Activated naive CD4-positive, alpha-beta T cell treated with anti-CD3 and anti-CD28 coated beads for 36 hours (primary cell): ENCODE measurements at places on chromosomes 13 and 19. TPM values are rescaled to one million over a fixed set of nuclear protein-coding genes. Genes with fewer than 3 reads are reported as not detected.

DNA sequence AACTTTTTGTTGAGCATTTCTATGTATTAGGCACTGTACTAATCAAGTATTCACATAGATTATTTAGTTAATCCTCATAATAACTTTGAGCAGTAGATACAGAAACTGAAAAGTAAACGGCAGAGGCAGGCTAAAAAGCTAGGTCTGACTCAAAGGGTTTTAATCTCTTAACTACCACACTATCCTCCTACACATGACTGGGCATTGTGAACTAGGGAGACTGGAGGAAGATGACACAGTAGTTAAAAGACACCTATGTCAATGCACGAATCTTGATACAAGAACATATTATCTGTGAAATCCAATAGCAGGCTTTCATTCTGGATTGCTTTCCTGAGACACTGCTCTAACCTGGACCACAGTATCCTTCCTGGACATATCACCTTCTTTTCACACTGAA is 36.3 kb downstream of the MICU2 start:
- no peak for DNase-seq

DNA sequence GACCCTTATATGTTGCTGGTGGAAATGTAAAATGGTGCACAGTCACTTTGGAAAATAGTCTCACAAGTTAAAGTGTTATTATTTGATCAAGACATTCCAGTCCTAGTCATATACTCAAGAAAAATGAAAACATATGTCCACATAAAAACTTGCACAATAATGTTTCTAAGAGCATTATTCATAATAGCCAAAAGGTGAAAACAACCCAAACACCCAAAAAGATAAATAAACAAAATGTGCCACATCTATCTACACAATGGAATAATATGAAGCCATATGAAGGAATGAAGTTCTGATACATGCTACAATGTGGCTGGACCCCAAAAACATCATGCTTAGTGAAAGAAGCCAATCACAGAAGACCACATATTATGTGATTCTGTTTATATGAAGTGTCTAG is 14.4 kb upstream of the AKAP8 start:
- DNase-seq, result no peak

GRCh38 chr19:43643326-43643725 is 3.7 kb upstream of the CADM4 start:
- DNase-seq, result no peak

DNA sequence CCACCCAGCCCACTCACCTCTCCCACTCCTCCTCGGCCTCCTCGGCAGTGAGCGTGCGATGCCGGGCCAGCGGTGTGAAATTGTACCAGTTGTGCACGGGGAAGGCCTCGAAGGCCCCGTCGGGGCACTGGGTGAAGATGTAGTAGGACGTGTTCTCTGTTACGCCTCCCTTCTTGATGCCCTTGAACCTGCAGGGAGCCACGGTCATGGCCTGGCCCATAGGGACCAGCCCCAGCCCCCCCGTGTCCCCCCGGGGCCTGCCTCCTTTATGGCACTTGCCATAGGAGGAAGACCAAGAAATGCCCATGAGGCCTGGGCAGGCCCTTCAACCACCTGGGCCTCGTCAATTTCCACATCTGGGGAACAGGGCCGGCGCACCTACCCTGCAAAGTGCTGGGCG is 5.6 kb downstream of the GTF2F1 start:
- no peak for DNase-seq

DNA sequence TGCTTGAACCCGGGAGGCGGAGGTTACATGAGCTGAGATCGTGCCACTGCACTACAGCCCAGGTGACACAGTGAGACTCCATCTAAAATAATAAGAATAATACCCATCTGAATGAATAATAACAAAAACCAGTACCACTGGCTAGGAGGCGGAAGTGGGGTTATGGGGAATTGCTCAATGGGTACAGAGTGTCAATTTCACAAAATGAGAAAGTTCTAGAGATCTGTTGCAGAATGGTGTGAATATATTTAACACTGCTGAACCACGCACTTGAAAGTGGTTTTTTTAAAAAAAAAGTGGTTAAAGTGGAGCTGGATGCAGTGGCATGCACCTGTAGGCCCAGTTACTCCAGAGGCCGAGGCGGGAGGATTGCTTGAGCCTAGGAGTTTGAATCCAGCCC is 18.5 kb downstream of the KLF2 start:
- DNase-seq, result no peak

GRCh38 chr19:22116760-22117159 is 64.5 kb downstream of the ZNF257 start:
- no peak for DNase-seq

DNA sequence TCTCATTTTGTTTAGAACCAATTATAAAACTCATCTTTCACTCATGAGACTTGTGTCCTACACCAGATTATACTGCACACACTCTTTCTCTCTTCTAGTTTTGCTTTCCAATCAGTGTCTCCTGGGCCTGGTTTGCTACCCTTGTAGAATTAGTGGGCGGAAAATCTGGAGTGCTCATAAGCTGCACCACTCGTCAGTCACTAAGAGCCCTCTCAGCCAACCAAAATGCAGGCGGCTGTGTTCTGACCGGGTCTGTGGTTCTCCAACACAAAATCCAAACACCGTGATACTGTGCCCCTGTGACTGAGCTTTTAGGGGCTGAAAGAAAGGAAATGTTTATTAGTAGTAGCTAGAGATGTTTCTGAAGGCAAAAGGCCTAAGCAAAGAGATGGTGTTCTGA is 83.7 kb upstream of the OBI1 start:
- DNase-seq, result no peak

DNA sequence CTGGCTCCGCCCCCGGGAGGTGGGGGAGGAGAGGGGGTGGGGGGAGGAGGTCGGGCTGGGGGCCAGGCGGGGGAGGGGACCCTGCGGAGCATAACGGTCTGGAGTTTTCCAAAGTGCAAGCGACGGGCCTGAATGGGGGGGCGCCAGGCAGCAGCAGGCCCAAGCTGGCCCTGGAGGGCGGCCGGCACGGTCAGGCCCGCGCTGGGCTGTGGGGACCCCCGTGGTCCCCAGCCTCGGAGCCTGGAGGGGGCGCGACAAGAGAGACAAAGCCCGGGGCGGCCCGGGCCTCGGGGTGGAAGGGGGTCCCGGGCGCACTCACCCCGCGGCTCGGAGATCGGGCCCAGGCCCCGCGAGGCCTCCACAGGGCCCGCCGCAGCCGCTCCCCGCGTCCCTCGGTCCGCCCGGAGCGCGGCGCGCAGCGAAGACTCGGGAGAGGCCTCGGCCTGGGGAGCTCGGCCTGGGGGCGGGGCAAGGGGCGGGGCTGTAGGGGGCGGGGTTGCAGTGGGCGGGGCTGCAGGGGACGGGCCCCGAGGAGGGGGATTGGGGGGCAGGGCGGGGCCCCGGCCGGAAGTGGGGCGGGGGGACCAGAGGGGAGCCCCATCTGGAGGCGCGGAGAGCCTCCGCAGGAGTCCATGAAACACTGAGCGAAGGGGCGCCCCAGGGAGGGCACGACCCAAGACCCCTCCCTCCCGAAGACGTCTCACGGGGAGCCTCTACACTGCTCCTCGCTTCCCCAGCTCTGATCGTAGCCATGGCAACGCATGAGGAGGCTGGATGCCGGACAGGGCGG is 47.6 kb downstream of the PTPRS start:
- DNase-seq, result peak; percentile 50

DNA sequence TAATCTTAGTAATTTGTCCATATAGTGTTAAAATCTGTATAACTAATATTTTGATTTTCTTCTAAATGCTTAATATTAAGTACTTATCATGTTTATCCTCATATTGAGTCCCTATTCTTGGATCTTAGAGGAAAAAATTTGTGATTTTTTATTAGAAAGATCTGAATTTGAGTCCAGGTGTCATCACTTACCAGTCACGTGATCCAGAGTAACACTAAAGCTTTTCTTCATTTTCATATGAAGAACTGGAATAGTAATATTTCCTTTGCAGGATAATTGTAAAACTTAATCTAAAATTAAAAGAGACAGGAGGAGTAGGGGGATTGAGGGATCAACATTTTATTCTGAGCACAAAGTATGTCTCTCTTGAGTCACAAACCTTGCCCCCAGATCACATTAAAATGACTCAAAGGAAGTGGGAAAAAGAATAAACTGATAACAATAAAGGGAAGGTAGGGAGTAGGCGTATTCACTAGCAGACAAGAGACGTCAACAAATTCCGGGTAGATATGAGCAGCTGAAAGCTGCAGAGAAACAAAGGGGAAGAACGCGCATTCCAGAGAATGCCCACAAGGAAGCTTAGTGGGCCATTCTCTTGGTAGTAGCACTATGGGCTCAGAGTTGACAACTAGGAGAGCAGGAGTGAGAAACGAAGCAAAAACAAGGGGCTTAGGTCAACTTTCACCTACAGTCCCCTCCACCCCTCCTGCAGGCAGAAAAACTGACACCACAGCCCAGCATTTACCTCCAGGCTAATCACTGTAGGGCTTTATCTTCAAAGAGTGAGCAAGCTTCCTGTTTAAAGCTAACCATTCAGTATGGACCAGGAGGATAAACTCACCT is 123.1 kb downstream of the SPRY2 start:
- no peak for DNase-seq

DNA sequence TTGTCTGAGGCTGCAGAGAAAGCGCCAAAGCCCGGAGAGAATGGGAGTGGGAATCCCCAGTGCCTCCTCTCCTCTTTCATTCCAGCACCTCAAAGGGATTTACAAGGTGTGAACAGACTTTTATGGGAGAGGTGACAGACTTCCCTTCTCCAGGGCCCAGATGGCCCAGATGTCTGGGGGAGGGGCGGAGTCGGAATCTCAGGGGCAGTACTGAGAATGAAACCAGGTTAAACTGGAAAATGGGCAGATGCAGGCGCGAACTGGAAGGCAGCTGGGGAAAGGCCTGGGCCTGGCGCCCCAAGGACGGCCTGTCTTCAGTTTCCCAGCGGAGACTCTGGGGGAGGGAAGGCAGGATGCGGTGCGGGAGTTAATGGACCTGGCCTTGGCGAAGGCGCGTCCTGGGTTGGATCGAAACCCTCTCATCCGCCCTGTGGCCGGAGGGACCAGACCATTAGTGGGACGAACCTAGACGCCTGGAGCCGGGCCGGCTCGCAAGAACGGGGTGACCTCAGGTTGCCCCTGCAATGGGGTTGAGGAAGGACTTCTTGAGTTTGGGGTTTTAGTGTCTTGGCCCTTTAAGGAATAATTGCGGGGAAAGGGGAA is 592 bp upstream of the TRIP10 start:
- peak; percentile 54 for DNase-seq

DNA sequence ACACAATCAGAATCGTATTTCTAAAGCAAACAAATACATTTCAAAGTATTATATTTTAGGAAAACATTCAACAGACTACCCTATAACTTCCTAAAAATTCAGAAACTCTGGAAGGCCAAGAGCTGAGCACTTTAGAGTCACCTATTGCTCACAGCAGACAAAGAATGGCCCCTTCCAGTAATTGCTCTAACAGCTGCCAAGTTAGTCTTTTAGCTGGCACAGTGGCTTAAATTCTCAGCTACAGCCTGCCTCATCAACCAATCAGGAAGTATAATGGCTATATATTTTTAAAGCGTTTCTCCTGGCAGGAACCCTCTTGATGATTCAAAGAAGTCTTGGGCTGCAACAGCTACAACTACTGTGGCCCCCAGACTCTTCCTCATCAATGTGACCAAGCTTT is 14.9 kb upstream of the SLITRK5 start:
- no peak for DNase-seq

DNA sequence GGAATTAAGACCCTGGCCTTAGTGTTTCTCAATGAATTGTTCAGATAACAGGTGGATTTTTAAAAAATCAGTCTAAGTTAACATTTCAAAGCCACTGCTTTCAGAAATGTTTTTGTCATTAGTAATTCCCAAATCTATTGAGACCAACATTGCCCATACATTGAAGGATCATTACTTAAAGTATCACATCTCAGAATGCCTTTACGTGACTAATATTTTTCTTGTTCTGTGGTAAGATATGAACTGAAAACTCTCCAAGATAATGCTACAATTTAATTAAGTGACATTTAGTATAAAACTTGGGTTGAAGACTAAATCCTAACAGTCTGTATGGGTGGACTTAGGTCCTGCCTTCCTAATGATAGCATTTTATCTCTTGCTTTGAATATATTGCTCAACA is 59.4 kb upstream of the POSTN start:
- DNase-seq, result no peak

DNA sequence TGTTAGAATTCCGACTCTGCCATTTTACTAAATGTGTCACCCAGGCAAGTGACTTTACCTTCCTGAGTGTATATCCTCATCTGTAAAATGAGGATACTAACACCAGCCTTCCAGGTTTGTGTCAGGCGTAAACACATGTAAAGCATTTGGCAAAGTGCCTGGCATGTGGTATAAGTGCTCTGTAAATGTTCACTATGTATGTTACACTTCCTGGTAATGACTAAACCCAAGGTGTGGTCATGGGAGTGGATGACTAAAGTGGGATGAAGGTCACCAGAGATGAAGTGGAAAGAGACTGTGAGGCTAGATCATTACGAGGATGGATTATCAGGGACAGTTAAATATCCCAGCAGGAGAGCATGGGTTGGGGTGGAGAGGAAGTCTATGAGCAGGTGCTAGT is 25.6 kb downstream of the DEDD2 start:
- DNase-seq, result peak; percentile 75

DNA sequence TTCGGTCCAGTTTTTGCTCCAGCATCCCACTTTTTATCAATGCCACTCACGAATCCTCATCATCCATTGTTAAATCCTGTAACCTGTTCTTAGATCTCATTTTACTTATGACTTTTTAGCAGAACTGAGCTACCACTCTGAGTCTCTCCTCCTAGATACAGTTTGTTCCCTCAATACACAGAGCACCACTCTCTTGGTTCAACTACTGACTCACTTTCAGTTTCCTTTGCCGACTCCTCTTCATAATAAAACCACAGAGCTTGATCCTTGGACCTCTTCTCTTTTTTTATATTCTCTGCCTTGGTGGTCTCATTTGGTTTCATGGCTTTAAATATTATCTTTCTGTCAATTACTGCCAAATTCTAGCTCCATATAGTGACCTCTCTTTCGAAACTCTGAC is 150.3 kb downstream of the SLITRK5 start:
- no peak for DNase-seq

DNA sequence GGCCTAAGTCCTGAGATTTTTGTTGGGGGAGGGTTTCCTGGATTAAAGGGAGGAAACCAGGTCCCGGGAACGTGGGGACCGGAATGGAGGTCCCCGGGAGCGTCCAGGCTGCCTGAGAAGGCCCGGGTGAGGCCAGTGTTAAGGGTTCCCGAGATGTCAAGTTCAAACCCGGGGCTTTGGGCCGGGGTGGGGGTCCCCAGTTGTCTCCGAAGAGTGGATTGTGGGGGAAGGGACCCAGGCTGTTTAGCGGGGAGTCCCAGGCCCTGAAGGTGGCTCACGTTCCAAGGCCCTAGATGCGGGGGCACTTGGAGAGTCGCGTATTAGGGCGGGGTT is 262 bp downstream of the COX7A1 start:
- no peak for DNase-seq

GRCh38 chr13:107866032-107866940 is 349.1 kb downstream of the LIG4 start:
- DNase-seq, result no peak

CGB2 gene
- not detected for total RNA-seq

DACT3 gene
- 3.0 TPM for total RNA-seq

CDC16 gene
- 67.2 TPM for total RNA-seq

NLRP11 gene
- total RNA-seq, result 0.10 TPM

ZSCAN4 gene
- not detected for total RNA-seq

PCDH17 gene
- not detected for total RNA-seq
